ENCODE measurements at places on chromosomes 1 and 21.

- no peak for DNase-seq
Observed at GRCh38 chr1:160818207-160818937, 22.4 kb downstream of the LY9 start.

DNA sequence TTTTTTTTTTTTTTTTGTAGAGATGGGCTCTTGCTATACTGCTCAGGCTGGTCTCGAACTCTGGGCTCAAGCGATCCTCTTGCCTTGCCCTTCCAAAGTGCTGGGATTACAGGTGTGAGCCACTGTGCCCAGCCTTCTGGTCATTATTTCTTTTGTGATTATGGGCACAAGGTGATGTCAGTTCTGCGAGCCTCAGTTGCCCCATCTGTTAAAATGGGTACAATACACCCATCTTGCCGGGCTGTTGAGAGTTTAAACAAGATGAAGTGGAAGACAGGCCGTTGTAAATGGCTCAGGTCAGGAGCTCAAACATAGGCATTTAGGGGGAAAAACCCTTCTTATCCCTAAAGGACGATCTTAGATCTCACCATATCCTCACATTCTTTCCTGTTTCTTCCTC lies 53.7 kb upstream of the WNT4 start:
- no peak for DNase-seq

DNA sequence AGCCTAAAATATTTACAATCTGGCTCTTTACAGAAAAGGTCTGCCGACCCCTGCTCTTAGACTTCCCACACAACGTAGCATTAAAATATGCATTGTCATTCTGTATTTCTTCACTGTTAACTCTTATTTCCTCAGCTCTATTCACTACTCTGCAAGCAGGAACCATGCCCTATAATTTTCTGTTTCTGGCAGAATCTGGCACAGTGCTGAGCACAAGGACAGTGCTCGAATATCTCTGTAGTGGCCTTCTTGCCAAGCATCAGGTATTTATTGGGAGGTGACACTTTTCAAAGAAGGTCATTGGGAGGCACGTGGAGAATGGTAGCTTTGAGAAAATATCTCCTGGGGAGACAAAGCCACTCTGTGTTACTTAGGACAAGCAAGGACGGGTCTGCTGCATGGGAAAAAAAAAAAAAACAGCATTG lies 77.9 kb downstream of the PSMG1 start:
- DNase-seq, result no peak

- DNase-seq, result no peak
Observed at GRCh38 chr1:42118125-42118524, 35.1 kb upstream of the GUCA2B start.

DNA sequence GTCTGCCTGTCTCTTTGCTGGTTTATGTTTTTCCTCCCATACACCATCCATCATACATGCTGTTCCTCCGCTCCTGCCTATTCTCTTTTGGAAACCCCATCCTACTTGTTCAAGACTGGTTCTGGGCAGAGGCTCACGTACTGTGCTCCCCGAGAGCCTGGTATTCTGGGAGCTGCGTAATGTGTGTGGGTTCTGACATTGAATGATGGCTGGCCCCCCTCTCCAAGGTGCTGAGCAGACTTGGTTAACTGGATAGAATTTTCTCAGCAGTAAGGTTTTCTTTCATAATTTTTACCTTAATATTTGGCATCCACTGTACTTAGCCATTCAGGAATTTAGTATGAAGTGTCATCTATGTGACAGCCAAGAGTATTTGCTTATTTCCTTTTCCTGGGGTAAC lies 26.6 kb downstream of the COQ8A start:
- DNase-seq, result no peak

GRCh38 chr1:37393173-37394120 lies 80.9 kb upstream of the ZC3H12A start:
- no peak for DNase-seq
